ENCODE measurements at places on chromosomes 3 and 15.

DNA sequence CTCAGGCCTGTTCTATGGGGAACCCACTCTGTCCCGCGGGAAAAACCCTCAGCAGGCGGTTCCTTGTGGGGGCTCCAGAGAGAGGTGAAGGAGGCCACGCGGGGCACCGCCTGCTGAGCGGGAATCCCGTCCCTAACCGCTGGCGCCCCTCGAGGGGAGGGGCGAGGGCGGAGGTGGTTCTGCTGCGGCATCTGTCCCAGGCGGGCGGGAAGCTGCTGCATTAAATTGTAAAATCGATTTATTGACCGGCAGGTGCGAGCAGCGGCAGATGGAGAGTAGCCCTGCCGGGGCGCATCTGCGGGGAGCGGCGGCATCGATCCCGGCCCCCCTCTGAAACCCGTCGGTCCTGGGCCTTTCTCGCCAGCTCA is 3.7 kb upstream of the DLL4 start:
- DNase-seq, result no peak

- no peak for DNase-seq
Observed at GRCh38 chr3:186932281-186933181, 2.2 kb downstream of the ST6GAL1 start.

- no peak for DNase-seq
Observed at GRCh38 chr3:88019024-88019423, 39.8 kb downstream of the CGGBP1 start.

DNA sequence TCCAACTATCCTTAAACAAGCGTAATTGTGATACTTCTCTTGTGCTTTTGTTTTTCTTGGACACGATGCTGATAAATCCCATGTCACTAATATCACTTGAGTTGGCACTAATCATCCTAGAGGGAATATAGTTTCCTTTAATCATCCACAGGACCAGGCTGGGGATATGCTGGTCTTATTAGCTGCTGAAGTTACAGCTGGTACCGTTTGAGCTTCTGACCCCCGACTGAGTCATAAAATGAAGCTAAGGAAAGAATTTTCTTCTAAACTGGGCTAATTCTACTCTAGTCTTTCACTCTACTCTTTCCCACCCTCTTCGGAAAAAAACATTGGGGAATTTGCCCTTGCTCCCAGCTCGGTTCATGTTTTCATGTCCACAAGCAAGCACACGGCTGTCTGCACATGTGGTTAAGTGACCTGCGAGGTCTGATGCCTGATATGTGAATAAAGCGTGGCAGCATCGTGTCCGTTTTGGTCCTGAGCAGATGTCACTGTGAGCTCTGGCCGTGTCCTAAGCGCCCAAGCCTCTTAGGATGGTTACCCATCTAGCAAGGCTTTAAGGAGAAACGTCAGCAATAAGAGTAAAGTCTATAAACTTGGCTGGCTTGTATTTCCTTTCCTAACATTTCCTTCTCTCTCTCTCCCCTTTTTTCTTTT is 223.7 kb downstream of the ITPR1 start:
- no peak for DNase-seq

DNA sequence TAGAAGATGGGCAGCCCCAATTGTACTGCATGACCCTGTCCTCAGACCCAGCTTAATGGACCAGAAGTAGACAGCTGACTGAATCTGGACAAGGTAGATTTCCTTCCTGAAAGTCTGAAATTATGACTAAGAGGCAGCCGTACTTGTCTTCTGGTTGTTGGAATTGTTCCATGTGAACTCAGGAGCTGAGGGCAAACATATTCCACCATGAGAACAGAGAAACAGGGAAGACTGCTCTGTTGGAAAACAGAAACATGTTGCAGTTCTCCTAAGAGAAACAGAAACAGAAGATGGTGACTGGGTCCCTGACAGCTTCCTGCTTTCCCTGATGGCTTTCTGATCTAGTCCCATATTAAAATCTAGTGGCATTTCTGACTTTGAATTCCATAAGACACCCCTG is 24.1 kb downstream of the POPDC2 start:
- no peak for DNase-seq

GRCh38 chr15:41900526-41901380 is 6.9 kb upstream of the SPTBN5 start:
- DNase-seq, result no peak

DNA sequence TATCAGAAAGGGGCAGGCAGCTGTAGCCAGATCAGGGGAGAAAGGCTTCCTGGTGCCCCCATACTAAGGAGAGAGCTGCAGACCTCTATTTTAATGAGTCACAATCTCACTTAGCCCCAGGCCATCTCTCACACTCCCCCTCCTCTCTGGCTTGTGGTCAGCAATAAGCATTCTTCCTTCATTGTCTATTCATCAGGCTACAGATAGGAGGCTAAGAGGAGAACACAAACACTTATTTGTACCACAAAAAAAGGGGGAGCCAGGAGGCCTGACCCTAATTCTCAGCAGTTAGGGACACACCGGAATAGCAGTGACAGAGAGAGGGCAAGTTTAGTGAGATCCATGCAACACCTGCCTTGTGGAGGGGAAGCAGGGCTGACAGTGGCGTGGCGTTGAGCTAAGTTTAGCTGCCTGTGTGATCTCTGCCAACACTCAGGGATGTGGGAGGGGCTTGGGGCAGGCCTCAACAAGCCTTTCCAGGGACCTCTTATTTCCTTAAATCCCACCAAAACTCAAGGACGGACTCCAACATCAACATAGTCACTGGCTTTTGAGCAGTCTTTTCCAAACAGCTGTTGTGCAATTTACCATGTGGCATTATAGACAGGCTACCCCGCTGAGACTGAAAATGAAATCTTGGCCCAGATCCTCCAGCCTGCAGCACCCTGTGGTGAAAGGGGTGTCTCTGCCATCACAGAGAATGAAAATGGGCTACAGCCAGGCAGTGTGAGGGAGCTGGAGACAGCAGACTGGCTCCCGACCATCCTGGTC is 191.9 kb upstream of the TSC22D2 start:
- no peak for DNase-seq

- DNase-seq, result no peak
Observed at GRCh38 chr15:62337934-62338333, 172.8 kb upstream of the C2CD4B start.

DNA sequence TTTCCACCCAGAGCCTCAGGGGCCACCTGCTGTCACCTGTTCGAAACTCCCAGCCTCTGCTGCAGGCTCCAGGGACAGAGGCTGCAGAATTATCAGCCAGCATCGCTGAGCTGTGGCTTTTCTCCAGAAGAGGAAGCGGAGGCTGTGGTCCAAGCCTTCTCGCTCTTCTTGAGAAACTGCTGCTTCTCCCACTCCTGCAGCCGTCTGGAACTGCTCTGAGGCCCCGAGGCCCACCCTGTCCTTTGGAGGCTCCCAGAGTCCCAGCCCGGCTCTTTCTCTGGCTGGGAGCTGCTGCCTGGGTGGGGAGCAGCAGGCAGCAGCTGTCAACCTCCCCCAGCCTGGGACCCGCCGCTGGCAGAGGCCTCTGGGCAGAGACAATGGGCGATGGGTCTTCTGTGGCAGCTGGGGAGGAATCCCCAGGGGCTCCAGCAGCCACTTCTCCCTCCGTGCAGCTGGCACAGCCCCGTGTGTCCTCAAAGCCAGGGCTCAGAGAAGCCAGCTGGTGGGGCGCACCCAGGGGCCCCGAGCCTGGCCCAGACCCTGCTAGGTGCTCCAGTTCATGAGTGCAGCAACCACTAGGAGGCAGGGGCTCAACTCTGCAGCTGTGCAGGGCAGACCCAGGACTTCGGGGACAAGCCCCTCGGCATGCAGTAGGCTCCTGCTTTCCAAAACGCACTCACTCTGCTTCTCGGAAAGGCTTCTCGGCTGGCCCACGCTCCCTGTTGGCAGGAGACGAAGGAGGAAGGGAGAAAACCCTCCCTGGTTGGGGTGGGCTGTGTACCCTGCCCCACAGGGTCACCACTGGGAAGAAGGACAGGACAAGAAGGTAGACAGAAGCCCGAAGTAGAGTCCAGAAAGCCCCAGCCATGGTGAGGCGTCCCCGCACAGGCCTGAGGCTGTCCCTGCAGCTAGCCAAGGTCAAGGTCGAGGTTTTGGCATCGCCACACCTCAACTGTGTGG is 49.9 kb upstream of the FURIN start:
- DNase-seq, result no peak

- DNase-seq, result no peak
Observed at GRCh38 chr3:31479431-31479830, 53.3 kb upstream of the STT3B start.
